H1 (cell line): ENCODE measurements at places on chromosomes 3 and 15.

DNA sequence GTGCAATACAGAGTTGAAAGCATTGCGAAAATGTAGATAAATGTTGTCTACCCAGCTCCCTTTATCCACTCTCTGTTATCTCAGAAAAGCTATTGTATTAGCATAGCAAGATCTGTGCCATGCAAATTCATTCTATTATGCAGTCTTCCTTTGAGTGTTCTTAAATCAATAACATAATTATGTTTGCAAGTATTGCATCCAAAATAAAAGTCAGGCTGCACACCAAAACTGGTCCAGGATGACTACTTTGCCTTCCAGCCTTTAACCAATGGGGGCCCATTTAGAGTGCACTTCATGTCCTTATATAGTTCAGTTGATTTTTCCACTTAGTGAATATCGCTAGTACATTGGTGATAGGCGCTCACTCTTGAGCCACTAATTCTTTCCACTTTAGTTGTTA is 107.4 kb upstream of the MLF1 start:
- H3K36me3 ChIP-seq: no peaks in the 10 kb centered on the region
- no peak overlapping the region for H3K4me3 ChIP-seq
- no peaks in the 10 kb centered on the region; the same call in 1 of the 2 replicates for H3K4me1 ChIP-seq
- H3K27ac ChIP-seq: no peak overlapping the region
- no peak for DNase-seq

GRCh38 chr3:110871869-110872268 is 199.7 kb upstream of the NECTIN3 start:
- no peak for DNase-seq
- no peak overlapping the region for H3K4me3 ChIP-seq
- H3K27ac ChIP-seq: no peak overlapping the region
- no peaks in the 10 kb centered on the region for H3K4me1 ChIP-seq

DNA sequence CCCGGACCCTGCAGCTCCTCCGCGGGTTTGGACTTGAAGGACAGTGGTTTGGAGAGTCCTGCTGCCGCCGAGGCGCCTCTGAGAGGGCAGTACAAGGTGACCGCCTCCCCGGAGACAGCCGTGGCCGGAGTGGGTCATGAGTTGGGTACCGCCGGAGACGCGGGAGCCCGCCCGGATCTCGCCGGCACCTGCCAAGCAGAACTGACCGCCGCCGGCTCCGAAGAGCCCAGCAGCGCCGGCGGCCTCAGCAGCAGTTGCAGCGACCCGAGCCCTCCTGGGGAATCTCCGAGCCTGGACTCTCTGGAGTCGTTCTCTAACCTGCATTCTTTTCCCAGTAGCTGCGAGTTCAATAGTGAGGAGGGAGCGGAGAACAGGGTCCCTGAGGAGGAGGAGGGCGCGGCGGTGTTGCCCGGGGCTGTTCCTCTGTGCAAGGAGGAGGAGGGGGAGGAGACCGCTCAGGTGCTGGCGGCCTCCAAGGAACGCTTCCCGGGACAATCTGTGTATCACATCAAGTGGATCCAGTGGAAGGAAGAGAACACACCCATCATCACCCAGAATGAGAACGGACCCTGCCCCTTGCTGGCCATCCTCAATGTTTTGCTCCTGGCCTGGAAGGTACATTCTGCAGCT is 634 bp downstream of the MINDY2 start:
- H3K36me3 ChIP-seq: no peaks in the 10 kb centered on the region
- peak overlapping the region; percentile 12; the same call in 1 of the 2 replicates for H3K27ac ChIP-seq
- H3K27me3 ChIP-seq: no peaks in the 10 kb centered on the region
- no peak for DNase-seq
- H3K4me3 ChIP-seq: peak overlapping the region; percentile 90

GRCh38 chr3:152519376-152519775 is 250.6 kb downstream of the MBNL1 start:
- H3K27ac ChIP-seq: no peak overlapping the region
- no peak overlapping the region for H3K4me3 ChIP-seq
- H3K27me3 ChIP-seq: no peaks in the 10 kb centered on the region
- peaks cover 11% of the 10 kb centered on the region for H3K4me1 ChIP-seq
- no peaks in the 10 kb centered on the region for H3K36me3 ChIP-seq

DNA sequence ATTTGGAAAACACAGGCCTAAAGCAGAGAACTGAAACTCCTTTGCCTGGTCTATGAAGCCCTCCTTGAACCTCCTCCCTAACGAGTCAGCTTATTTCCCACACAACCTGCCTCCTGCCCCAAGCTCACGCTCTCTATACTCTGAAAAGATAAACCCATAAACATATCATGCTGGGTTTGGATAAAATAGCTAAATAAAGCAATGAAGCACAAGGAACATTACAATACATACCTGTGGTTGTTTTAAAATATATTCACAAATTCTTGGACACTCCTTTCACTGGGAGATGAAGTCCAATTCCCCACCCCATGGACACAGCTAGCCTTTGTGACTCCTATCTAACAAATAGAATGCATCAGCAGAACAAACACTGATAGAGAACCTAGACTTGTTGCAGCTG is 98.2 kb downstream of the PLCH1 start:
- no peaks in the 10 kb centered on the region for H3K27me3 ChIP-seq
- peaks cover 6% of the 10 kb centered on the region for H3K4me1 ChIP-seq
- H3K36me3 ChIP-seq: no peaks in the 10 kb centered on the region
- no peak overlapping the region for H3K27ac ChIP-seq
- DNase-seq: no peak
- H3K4me3 ChIP-seq: no peak overlapping the region

DNA sequence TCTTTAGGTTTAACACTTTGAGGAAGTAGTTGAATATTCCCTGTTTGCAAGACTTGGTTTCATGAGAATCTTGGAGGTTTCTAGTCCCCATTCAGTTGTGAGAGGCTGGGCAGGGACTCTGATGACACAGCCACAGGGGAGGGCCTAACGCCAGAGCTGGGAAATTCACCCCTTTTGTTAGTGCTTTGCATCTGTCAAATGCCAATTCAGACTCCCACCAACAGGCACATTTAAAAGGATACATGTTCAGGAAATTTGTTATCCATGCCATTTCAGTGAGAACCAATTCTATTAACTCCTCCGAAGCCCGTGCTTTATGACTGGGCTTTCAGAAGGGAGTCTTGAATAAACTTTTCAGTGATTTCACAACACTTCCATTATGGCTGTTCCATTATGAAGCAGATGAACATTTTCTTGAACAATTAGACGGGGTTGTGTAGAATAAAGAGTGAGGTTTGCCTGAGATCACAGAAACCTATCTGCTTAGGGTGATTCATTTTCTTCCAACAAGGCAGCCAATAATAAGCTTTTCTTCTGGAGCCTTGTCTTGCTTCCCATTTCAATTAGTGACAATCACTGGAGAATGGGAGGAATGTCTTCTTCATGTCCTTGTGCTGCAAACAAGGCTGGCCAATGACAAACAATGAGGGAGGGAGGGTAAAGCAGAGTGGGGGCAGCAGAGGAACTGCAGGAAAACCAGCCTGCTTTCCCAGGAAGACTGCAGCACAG is 90.6 kb downstream of the SOX14 start:
- H3K36me3 ChIP-seq: no peaks in the 10 kb centered on the region
- no peak overlapping the region for H3K4me3 ChIP-seq
- no peak for DNase-seq
- H3K27me3 ChIP-seq: no peaks in the 10 kb centered on the region
- H3K4me1 ChIP-seq: peaks cover 3% of the 10 kb centered on the region
